ENCODE measurements at places on chromosomes 3 and 15.

DNA sequence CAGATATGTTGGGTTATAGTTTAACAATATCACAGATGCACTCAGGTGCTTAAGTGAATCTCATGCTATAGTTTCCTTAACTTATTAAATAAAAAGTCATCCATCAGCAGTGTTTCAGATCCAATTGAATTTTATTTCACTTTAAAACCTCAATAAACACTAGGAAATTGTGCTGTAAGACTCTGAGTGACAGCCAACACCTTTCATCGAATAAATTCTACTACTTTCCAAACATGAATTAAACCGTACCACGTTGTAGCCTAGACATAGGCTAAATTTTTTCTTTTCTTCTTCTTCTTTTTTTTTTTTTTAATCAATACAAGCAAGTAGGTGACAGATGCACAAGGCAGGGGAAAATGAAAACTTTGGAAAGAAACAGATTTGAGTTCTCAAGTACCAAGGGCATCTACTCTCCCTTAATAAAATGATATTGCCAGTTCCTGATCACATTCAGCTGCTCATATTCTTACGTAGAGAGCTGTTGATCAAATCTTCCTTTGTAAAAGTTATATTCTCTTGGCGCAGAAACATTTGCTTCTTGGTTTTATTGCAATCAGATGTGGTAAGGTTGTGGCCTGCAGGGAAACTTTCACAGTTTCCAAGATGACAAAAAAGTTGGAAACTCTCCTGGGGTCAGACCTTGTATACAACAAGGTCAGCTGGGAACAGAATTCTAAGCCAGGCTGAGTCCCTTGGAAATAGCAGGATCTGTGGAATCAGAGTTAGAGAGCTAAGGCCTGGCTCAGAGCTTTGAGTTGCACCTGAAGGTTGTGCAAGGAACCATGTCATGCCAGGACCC, 147.7 kb downstream of the CD47 start:
- DNase-seq: peak; percentile 47

- no peak for DNase-seq
These were observed 40.2 kb upstream of the ZFAND6 start for GRCh38 chr15:80019168-80019745.

GRCh38 chr3:86930831-86931230, 60.1 kb downstream of the VGLL3 start:
- peak; percentile 42 for DNase-seq

DNA sequence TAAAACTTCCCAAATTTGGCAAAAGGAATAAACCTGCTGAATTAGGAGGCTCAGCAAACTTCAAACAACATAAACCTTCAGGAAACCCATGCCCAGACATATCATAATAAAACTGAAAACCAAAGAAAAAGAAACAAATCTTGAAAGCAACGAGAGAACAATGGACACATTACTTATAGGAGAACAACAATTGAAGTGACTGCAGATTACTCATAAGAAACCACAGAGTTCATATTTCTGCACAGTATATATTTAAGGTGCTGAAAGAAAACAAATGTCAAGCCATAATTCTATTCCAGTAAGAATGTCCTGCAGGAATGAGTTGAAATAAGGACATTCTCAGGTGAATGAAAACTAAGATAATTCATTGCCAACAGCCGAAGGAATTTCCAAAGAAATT, 80.8 kb upstream of the PROK2 start:
- no peak for DNase-seq

GRCh38 chr3:101846709-101847108, 2.6 kb upstream of the NFKBIZ start:
- DNase-seq: no peak

DNA sequence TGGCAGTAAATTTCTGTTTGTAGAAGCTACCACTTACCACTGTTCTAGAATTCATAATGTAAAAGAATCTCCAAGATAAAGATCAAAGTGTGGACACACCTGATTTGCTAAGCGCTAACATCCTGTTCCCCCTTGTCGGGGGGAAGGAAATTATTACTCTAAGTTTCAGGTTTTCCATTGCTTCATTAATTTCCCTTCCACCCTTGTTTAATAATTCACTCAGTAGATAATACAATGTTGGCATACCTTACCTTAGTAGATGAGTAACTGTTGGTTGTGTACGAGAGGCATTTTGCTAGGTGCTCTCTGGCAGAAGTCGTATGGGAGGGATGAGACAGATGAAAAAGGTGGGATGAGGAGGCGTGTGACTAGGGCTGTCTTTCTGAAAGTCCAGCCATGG, 641.2 kb upstream of the ARRDC4 start:
- DNase-seq: no peak

GRCh38 chr15:40075298-40076044, 33.2 kb downstream of the BMF start:
- no peak for DNase-seq

DNA sequence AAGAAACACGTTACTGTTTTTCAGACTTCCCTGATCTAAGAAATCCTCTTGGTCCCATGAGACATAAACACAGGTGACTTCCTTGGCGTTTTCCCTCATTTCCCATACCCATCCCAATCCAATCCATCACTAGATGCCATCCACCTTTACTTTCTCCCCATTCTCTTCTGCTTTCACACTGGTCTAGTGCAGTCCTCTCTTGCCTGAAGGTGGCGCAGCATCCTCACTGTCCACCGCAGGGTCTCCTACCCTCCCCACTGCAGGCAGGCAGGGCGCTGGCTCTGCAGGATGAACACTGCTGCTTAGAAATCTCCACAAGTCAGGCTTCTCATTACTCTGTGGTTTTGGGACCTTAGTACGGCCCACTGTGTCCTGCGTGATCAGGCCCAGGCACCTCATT, 58.2 kb downstream of the RAB7A start:
- no peak for DNase-seq

DNA sequence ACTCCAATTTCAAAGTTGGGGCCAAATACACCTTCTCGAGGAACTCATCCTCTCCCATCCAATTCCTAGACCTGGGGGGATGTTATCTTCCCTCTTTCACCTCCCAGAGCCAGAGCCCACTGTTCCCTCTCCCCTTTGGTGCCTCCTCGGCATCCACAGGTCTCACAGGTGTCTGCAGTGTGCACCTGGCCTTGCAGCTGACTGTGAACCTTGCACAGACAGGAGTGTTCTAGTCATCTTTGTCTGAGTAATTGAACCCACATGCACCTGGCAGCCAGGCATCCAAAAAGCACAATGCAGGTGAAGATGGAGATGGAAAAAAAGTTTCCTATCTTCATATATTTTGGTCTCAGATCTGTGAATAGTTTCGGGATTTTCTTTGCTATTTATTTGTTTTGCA, 30.8 kb downstream of the PCOLCE2 start:
- DNase-seq: no peak

- DNase-seq: no peak
These were observed 255.3 kb upstream of the UBE2E2 start for GRCh38 chr3:22947851-22948250.

DNA sequence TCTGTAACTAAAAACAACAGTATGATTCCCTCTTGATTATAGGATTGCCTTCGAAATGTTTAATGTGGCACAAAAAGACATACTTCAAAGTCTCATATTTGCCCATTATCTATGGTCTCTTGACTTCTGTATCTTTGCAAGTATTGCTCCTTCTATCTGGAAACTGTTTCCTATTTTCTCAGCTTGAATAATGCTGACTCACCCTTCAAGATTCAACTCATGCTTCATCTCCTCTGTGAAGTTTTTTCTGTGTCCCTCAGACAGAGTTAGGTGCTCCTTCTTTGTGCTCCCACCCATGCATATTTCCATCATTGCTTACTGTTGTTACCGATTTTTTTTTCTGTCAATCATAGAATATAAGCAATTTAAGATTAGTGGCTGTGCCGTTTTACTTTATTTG, 192.8 kb upstream of the ROBO1 start:
- DNase-seq: no peak

DNA sequence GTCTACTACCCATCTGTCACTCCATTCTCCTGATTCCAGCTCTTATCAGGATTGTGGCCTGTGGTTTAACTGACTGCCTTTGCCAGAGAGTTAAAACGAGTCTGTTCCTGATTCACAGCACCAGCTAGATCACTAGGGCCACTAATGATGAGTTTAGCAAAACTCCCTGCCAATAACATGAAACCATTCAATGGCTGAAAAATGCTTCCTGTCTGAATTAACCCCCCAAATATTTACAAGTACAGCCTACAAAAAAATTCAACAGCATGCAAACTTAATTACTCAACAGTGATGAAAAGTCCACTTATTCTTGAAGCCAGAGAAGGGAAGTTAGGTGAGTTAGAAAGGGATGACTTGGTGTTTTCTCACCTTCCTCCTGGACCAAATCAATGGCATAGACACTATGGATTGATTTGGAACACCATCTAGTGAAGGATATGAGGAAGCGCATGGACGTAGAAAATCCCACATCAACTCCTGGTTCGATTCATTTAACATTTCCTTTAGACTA, 141.4 kb downstream of the TGFBR2 start:
- DNase-seq: peak; percentile 69

DNA sequence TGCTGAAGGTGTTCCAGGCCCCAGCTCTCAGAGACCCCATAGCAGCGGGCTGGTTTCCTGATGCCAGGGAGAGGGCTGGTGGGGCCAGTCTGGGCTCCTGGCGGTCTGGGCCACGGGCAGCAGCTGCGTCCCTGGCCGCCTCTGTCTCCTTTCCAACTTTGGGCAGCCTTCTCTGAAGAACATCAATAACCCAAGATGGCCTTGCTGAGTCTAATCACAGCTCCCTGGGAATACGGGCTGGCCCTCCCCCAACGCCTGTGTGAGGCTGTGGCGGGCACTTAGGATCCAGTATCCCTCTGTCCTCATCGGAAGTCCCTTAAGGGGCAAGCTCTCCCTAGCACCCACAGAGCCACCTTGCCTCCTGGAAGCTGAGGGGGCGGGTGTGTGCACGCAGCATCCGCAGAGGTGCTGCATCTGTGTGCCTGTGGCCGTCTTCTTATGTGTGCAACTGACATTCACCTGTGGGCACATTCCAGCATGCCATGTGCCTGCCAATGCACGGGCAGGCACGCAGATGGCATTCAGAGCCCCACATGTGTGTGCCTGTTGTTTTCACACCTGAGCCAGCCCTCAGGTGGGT, 2.1 kb downstream of the ATP2B2 start:
- DNase-seq: no peak

DNA sequence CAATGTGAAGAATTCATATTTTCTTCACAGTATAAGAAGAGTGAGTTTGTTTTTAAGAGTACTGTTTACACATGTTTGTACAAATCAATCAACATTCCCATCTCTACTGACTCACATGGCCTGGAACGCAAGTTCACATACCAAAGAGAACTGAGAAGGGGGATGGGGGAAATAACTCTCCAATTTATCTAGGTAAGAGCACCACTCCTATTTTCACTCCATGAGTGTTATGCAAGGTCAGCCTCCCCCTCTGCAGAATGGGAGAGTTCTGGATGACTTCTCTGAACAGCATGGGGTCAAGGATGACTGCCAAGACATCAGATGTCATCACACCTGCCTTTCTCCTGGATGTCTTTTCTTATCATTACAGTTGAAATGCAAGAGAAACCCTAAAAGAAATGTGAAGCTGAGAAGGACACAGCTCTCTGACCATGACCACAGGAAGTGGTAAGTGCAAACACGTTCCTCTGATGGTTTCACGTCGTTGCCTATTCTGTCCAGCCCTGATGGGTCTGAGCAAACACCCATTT, 95.2 kb downstream of the SEMA6D start:
- DNase-seq: peak; percentile 4
